Caki2 (cell line): ENCODE measurements at places on chromosomes 1 and 21. TPM values are rescaled to one million over a fixed set of nuclear protein-coding genes. Genes with fewer than 3 reads are reported as not detected.

DNA sequence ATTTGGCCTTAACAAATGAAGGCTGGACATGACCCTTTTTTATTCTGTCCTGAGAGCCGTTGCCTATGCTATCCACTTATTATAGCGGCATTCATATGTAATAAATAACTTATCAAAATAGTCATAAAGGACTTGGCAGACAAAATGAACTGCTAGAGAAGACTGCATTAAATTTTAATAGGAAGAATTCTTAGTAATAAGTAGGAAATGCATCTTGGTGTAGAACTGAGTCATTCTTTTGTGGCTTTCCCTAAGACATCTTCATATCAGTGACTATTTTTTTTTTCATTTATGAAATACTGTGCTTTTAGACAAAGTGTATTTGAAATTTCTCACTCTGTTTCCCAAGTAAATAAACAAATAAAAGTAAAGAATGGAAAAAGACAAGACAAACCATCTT, 45.6 kb downstream of the PBX1 start:
- no peak for DNase-seq

GRCh38 chr1:84635429-84635828, 54.8 kb downstream of the SSX2IP start:
- DNase-seq: no peak

DNA sequence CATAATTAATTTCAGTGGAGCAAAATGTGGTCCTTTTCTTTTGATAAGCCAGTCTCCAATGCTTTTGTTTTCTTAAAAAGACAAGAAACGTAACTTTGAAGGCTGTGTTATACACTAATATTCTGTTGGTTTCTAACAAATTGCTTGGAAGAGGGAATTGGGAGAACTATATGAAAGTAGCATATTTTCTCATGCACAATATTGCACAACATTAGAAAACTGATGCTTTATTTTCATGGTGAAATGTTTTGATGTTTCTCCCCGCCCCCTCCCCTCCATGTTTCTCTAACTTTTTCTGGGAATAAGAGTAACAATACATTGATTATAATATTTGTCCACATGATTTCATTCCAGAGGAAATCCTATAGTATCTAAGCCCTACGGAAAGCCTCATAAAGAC, 115.4 kb downstream of the OLFML2B start:
- DNase-seq: no peak

GRCh38 chr1:234044079-234044478, 139.6 kb downstream of the SLC35F3 start:
- DNase-seq: no peak

DNA sequence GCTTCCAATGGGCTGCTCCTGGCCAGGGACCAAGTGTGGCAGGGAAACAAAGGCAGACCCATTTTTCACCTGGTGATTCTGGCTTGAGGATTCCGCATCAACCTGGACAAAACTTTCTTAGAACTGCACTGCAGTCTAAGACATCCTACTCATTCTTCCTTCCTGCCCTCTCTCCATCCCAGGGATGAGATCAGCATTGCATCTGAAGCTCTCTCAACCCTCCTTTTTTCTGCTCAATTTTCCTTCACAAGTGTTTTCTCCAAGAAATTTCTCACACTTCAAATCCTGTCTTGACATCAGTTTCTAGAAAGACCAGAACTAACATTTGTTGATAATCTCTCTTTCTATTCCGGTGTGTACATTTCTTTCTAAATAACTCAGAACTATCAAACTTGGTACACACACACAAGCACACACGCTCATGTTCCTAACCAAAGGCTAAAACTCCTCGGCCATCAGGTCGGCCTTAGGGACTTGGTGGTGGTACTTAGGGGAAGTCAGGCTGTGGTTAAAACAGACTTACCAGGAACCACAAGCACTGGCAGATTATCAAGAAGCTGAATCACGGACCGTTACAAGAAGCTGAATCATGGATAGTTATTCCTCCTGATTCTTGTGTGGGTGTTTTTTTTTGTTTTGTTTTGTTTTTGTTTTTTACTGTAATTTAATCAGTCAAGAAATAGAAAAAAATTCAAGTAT, 21.0 kb upstream of the CXADR start:
- DNase-seq: peak; percentile 79

GRCh38 chr21:40191196-40191595, 324.0 kb downstream of the PCP4 start:
- DNase-seq: no peak

Gene ACTA1
- 7.4 TPM in 1 of 2 replicates, not detected in the other for total RNA-seq

GRCh38 chr1:61400997-61401396, 318.6 kb downstream of the NFIA start:
- no peak for DNase-seq
